Fibroblast of gingiva (primary cell): ENCODE measurements at places on chromosomes 1 and 21.

- DNase-seq, result no peak
These were observed 91.2 kb downstream of the MPZL1 start for GRCh38 chr1:167812972-167813371.

GRCh38 chr1:67664048-67664447, 21.0 kb upstream of the GADD45A start:
- DNase-seq, result no peak

DNA sequence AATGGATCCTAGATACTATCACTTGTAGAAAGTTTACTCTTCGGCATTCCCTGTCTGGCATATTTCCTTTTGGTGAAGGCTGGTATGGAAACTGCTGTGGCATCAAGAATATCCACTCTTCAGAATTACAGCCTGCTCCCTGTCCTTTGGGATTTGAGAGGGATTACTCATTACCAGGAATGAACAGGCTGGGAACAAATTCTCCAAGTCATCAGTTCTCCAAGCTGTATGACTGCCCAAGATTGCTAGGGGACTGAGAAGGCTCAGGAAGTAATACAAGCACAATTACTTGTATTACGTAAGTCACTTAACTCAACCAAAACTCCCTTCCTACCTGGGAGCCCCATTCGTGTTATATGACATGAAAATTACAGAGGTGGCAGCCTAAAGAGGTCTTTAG, 49.6 kb downstream of the CD58 start:
- DNase-seq, result peak; percentile 64

DNA sequence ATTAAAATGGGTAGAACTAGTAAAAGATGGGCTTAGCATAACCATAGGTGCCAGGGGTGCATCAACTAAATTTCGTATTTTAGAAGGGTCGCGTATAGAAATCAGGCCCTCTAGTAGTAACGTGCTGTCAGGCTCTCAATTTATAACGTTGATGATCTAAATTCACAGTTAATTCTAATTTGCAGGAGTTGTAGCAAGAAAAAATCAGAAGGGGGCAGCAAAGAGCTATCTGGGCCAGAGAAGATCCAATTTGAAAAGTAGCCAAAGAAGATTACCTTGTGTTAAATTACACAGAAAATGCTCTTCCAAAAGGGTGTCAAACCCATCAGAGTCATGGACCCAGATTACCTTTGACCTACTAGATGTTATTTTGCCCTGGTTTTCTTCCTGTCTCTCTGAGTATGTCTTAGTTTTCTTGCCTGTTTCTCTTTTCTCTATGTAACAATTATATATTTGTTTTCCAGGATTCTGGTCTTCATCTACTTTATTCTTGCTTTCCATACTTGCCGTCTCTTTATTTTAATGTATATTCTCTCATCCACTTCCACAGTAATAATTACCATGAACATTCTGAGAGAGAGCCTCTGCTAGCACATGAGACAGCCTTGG, 1030.9 kb downstream of the AMY1C start:
- peak; percentile 10 for DNase-seq

GRCh38 chr1:33375316-33375715, 54.4 kb upstream of the A3GALT2 start:
- DNase-seq, result no peak

- DNase-seq, result no peak
These were observed 57.9 kb upstream of the HMGB4 start for GRCh38 chr1:33805988-33806387.

DNA sequence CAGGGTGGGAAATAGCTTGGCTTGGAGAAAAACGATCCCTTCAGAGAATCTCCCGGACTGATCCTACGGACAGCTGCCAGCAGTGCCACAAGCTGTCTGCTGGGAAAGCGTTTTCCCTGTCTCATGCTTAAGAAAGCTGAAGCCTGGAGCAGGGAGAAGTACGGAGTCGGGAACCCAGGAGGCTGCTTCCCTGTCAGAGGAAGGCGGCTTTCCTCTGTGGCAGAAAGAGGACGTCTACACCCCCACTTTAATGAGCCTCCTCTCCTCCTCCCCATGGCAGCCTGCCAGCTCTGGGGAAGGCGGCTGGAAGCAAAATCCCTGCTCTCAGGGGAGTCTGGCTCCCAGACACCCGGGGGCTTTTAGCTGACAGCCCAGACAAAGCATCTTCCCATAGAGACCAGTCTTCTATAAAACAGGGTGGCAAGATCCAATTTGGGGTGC, 7.3 kb downstream of the KIF21B start:
- no peak for DNase-seq

GRCh38 chr1:60141276-60141675, 67.7 kb upstream of the C1orf87 start:
- no peak for DNase-seq

- DNase-seq, result no peak
These were observed 2.7 kb downstream of the SLC9A1 start for GRCh38 chr1:27152004-27152828.

GRCh38 chr1:219459351-219460080, 153.4 kb downstream of the ZC3H11B start:
- DNase-seq, result peak; percentile 69

GRCh38 chr1:175208773-175209492, 16.4 kb upstream of the KIAA0040 start:
- no peak for DNase-seq

GRCh38 chr1:153228491-153228890, 11.1 kb downstream of the PRR9 start:
- no peak for DNase-seq

DNA sequence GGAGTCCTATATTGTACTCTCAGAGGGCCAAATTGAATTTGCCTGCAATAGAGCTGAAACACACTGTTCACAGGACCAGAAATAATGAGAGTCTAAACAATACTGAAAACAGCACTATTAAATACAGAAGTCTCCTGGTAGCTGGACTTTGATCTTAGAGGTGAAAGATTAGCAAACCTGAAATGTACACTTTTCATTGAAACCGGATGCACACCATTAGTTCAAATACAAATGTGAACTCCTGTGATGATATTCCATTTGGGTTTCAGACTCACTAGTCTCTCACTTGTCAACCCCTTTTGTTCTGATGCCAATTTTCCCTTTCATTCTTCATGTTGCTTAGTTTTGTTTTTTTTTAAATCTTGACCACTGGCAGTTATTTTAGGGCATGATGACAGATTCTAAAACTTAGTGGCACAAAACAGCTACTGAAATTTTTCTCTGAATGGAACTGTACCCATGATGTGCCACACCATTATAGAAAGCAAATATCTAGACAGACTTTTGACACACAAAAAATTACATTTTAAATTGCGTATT, 5.9 kb upstream of the TNFSF4 start:
- no peak for DNase-seq

DNA sequence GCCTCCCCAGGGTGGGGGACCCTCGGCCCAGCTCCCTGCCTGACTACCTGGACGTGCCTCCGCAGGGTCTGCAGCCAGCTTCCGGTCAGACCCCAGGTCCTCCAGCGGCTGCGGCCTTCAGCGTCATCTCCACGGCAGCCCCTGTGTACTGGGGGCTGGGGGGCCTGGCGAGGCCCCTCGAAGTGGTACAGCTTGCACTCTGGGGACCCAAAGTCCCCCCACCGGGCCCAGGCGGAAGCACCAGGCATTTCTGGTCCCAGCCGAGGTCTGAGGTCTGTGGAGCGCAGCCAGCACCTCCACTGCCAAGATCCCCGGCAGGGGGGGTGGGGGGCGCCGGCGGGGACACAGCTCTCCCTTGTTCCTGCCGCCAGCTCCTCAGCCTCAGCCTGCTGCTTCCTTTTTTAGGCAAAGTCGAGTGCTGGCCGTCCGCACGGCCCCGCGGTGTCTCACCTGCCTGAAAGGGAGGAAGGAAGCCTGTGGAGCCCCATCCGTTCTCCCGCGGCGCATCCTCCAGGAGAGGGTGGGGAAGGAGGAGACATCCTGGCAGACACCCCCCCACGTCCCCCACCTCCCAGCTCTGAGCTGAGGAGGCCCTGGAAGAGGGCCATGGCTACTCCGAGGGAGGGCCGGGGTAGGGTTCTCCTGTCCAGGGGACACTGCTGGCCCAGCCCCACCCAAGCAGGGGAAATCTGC, 1.2 kb upstream of the VWA1 start:
- no peak for DNase-seq

- no peak for DNase-seq
These were observed 126.2 kb downstream of the GRIK3 start for GRCh38 chr1:36908096-36908495.

- DNase-seq, result peak; percentile 67
These were observed 3.2 kb downstream of the PLEKHO1 start for GRCh38 chr1:150152772-150153456.

GRCh38 chr1:214370615-214371014, 89.7 kb downstream of the SMYD2 start:
- no peak for DNase-seq

DNA sequence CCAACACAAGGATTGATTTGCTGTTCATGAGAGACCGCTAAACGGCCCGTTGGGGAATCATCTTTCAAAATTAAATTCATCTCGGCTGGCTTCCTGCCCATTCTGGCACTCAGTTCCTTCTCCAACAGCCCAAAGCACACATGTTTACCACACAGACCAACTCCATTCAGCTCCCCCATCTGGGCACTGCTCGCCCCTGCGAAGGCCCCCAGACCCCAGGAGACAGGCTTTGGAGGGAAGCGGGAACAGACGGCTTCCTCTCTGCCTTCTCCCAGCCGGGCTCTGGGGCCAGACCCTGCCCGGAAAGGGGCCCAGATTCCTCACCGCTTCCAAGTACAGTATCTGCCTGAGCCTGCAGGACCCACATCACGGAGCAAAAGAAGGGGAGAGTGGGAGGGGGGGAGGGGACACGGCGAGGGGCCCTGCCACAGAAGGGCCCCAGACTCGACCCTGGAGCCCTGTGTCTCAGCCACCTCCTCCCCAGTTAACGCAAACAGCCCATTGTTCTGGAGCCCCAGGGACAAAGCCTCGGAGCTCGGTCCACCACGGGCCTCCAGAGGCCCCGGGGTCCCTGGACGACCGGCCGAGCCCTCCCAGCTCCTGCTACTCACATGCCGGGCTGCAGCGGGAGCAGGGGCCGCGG, 660 bp downstream of the MEGF6 start:
- DNase-seq, result peak; percentile 42

GRCh38 chr1:23337869-23338268, 6.2 kb downstream of the HNRNPR start:
- DNase-seq, result no peak

DNA sequence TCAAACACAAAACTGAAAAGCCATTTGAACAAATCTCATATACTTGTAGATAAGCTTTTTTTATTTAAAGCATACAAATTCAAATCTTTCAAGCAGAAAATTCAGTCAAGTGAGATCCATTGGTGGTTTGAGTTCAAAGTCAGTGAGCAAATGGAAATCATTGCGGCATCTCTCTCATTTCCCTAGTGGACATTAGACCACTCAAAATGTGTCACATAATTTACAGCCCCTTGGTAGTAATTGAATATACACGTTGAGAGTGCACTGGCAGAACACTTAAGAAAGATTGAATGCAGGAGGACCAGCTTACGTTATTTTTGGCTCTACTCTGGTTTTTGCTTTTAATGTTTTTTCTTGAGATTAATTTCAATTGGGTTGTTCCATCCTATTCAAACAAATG, 633.7 kb downstream of the USP25 start:
- DNase-seq, result no peak

GRCh38 chr1:76294482-76295194, 220.1 kb downstream of the ST6GALNAC3 start:
- no peak for DNase-seq

- DNase-seq, result no peak
These were observed 10.6 kb upstream of the LEPR start for GRCh38 chr1:65409816-65410326.

DNA sequence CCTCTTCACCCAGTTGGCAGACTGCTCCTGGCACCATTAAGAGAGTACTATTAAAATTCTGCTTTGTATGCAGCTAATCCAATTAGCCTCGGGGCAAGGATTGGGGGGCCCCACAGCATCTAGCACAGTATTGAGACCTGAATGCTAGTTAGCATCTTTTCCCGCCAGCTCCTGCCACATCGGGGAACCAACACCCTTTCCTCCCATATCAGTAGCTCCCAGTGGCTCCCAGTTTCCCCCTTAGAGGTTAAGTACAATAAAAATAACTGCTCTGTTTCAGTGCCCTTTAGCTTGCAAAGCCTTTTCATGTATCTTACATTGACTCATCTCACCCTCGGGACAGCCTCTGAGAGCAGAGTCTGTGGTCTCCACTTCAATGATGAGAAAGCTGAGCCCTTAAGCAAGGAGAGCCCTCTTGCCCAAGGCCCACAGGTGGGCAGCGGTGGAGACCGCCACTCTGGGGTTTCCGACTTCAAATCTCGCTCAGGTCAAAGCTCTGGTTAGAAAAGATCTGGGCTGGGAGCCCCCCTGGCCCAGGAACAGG, 4.2 kb upstream of the PMVK start:
- no peak for DNase-seq

GRCh38 chr21:31132574-31133242, 94.4 kb upstream of the KRTAP19-8 start:
- peak; percentile 16 for DNase-seq

- DNase-seq, result peak; percentile 52
These were observed 212.2 kb downstream of the LYPLAL1 start for GRCh38 chr1:219385787-219386427.

DNA sequence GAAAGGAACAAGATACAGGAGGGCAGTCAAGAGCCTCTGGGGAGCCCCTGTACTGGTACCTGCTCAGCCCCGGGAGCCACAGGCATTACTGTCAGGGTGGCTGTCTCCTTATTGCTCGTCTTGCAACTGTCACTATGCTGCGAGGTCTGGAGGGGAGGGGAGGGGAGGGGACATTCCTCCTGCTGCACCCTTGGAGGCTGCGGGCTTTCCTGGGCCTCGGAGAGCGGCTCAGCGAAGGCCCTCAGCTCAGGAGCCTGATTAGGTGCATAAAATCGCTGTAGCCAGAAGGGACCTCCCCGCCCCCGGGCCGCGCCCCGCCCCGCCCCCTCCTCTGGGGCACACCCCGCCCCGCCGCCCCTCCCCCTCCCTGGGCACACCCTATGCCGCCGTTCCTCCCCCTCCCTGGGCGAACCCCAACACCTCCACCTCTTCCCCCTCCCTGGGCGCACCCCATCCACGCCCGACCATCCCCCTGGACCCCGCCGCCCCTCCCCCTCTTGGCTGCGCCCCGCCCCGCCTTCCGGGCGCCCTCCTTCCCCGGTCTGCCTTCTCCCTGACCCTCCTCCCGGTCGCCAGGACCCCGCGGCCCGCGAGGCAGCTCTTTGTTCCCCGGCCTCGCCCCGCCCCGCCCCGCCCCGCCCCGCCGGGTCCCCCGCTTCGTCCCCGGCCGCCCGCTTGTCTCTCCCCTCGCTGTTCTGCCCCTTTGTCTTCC, 35.5 kb downstream of the CACHD1 start:
- no peak for DNase-seq

- no peak for DNase-seq
These were observed 3.9 kb downstream of the TMEM125 start for GRCh38 chr1:43273708-43274107.

DNA sequence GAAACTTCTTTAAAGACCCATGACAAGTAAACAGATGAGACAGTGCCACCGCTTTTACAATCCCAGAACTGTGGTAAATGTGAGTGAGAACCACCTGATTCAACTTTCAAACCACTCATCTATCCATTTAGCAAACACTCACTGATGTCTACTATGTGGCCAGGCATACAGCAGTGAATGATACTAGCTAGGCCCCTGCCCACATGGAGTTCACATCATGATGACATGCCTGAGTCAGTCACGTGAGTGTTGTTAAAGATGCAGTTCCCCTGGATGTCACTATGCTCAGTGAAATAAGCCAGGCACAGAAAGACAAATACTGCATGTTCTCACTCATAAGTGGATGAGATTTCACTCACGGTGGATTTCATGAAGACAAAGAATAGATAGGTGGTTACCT, 28.4 kb downstream of the STX6 start:
- DNase-seq, result no peak
